ENCODE measurements at places on chromosomes 6 and 20.

- DNase-seq, result no peak
Measured at GRCh38 chr6:155201461-155202226, 62.2 kb upstream of the CLDN20 start.

GRCh38 chr6:33252759-33253158 lies 18.9 kb downstream of the VPS52 start:
- no peak for DNase-seq

DNA sequence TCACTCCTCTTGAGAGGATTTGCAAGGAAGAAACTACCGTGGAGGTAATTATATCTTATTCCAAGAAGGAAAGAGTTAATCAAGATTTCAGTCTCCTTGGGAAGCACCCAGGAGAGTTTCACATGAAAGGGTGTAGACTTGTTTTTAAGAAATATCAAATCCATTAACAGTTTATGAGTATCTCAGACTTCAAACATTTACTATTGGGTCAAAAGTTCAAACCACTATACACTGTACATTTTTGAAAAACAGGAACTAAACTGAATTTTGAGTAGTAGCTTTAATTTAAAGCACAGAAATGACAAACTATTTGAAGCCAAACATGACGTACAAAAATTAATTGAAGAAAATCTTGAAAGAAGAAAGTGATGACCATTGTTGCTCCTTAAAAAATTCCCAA lies 164.0 kb downstream of the FOXC1 start:
- no peak for DNase-seq

GRCh38 chr6:121694801-121695251 lies 259.4 kb downstream of the GJA1 start:
- DNase-seq, result no peak

GRCh38 chr6:145372671-145373151 lies 362.6 kb downstream of the EPM2A start:
- DNase-seq, result no peak

DNA sequence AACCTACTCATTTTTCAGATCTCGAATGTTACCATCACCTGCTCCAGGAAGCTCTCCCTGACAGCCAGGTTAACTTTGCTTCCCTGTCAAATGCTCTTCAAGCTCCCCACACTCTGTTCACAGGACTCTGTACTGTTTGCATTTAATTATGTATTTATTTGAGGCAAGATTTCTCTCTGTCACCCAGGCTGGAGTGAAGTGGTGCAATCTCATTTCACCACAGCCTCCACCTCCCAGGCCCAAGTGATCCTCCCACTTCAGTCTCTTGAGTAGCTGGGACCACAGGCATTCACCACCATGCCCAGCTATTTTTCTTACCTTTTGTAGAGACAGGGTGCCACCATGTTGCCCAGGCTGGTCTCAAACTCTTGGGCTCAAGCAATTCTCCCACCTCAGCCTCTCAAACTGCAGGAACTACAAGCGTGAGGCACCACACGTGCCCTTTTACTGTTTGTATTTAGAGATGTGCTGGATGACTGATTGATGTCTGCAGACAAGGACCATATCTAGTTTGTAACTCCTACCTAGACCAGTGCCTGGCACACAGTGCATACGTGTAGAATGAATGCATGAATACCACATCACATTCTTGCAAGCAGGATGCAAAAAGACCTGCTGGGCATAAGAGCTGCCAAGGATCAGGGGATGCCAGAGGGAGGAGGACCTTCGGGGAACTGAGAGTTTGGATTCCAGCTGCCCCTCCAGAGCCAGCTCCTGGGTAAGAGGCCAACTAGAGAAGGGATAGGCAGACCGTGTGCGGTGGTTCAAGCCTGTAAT lies 15.6 kb upstream of the CBFA2T2 start:
- DNase-seq, result no peak

DNA sequence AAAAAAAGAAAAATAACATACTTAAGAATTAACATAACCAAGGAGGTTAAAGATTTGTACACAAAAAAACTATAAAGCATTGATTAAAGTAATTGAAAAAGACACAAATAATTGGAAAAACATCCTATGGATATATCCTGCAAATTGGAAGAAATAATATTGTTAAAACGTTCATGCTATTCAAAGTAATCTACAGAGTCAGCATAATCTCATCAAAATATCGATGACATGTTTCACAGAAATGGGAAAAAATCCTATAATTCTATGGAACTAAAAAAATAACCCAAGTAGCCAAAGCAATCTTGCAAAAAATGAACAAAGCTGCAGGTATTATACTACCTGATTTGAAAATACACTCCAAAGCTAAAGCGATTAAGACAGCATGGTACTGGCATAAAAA lies 23.3 kb downstream of the OR5V1 start:
- DNase-seq, result no peak
